Neural progenitor cell (in vitro differentiated cells): ENCODE measurements at places on chromosomes 5 and 9. TPM values are rescaled to one million over a fixed set of nuclear protein-coding genes. Genes with fewer than 3 reads are reported as not detected.
A peak's percentile ranks its signal among the peaks of the same experiment; 100 is the strongest.

GRCh38 chr9:116686693-116687073 lies 422 bp upstream of the TRIM32 start:
- H3K27ac ChIP-seq: no peak overlapping the region
- no peaks in the 10 kb centered on the region for H3K27me3 ChIP-seq

DNA sequence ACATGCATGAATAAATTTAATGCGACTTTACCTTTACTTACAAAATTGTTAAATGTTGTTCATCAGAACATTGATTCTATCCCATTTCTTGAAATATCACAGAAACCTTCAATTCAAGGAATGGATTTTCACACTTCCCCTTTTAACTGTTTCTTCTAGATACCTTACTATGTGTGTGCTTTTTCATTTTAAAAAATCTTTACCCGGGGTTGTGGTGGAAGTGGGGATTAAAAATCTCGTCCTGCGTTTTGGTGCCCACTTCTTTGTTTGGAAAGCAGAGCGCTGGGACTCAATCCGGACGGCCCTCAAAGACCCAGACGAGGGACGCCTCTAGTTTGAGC lies 5.8 kb upstream of the MEF2C start:
- H3K4me3 ChIP-seq: peak overlapping the region; percentile 57
- no peak overlapping the region for H3K27ac ChIP-seq

GRCh38 chr5:123217173-123217572 lies 128.1 kb downstream of the PRDM6 start:
- H3K4me1 ChIP-seq: peaks cover 34% of the 10 kb centered on the region
- H3K4me3 ChIP-seq: no peak overlapping the region
- H3K27ac ChIP-seq: no peak overlapping the region
- DNase-seq: no peak

DNA sequence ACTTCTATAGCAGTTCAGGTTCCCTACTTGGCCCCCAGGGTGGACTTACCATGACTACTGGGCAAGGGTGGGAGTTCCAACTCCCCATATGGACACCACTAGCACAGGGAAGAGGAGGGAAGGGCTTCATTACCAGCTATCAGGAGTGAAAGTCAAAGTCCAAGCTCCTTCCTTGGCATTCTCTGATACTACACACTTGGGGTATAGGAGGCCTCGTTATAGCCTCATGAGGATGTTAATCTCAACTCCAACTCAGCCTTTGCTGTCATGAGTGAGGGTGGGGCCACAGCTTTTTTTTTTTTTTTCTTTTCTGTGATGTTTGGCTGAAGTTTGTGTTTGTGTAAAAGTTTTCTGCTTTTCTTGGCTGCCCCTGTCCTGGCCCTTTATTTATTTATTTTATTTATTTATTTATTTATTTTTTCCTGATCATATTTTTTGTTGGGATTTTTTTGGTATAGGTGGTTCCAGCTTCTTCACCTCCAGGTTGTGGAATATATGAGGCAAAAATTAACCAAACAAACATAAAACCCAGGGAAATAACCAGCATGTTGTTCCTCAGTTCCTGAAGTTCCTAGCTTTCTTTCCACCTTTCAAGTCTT lies 8.7 kb downstream of the GARIN3 start:
- no peak overlapping the region for H3K27ac ChIP-seq
- DNase-seq: no peak
- no peaks in the 10 kb centered on the region for H3K27me3 ChIP-seq
- no peaks in the 10 kb centered on the region for H3K36me3 ChIP-seq
- no peak overlapping the region for H3K4me3 ChIP-seq
- H3K4me1 ChIP-seq: no peaks in the 10 kb centered on the region

- H3K27ac ChIP-seq: no peak overlapping the region
- H3K27me3 ChIP-seq: no peaks in the 10 kb centered on the region
- H3K4me3 ChIP-seq: no peak overlapping the region
- DNase-seq: no peak
- H3K36me3 ChIP-seq: no peaks in the 10 kb centered on the region
Measured at GRCh38 chr9:93127395-93127911, 6.6 kb downstream of the NINJ1 start.

ENG gene
- 0.19 TPM in 1 of 2 replicates, not detected in the other for total RNA-seq

PCDHGB2 gene
- 2.1 and 2.2 TPM in 2 replicates for total RNA-seq

DNA sequence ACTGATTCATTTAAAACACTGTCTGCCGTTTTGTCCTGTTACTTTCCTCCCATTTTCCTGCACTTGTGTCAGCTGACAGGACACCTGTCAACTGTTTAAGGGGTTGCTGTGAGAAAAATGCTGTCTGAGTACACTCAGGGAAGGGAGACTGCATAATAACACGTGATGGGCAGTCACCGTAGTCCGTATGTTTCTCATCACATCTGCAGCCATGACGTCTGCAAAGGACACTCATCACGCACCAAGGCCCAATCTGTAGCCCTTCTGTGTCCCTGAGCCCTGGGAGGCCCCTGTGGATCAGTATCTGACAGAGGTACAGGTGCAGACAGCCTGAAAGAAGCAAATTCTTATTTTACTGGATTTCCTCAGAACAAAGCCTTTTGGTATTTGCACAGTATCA lies 396.3 kb downstream of the YTHDC2 start:
- H3K27me3 ChIP-seq: no peaks in the 10 kb centered on the region
- H3K4me1 ChIP-seq: no peaks in the 10 kb centered on the region
- no peak for DNase-seq
